ENCODE measurements at places on chromosomes 11 and 22.

DNA sequence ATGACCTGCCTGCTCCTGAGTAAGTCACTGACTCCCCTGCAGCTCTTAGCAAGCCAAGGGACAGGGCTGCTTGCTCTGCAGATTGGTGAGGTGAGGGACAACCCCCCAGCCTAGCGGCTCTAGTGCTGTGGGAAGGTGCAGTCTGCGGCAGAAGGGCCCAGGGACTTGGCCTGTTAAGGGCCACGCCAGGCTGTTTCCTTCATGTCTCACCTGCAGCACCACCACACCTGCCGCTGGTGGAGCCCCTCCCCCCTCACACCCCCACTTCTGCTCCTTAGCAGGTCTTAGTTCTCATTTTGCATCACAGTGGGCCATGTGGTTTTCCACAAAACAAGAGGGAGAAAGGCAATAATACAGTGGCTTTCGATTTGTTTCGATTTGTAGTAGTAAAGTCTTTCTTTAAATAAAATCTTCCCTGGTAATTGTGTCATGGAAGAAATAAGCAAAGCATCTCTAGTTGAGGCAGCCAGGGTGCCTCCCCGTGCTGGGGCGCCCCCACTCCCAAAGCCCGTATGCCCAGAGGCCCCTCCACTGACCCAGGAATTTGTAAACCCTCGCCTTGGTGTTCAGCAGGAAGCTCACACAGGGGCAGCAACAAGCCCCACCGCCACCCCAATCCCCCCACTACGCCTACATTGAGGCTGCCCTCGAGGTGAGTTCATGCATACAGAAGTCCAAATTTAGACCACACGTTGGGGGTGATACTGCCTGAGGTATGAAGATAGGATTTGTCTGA, 86.5 kb upstream of the CLDN5 start:
- DNase-seq: no peak

DNA sequence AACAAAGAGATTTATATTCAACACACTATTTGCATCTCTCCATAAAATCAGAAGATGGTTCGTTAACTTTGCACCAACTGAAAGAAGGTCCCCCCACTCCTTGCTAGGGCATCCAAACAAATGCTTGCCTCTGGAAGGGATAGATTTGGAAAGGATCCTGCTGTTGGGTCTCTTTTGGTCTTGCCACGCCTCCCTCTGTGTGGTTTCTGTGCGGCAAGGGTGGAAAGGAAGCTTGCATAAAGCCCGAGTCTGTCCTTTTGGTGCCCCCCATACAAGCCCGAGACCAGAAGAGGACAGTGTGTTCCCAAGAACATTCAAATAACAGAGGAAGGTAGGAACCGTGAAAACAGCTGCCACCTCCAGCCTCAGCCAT, 15.1 kb downstream of the SCGB1A1 start:
- DNase-seq: no peak

DNA sequence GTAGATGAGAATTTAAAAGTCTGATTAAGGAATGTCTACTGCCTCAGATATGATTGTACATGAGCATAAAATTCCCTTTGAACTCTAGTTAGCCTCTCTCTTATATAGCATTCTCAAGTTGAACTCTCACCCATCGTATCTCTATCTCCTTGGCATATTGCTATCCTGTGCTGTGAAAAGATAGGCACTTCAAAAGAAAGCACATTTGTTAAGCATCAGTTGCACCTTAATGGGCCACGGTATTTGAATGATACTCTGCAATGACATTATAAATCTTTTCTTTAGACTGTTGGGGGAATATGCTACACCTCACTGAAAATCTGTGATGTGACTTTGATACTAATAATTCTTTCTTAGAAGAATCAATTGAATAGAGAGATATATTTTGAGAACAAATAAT, 570.7 kb downstream of the JRKL start:
- DNase-seq: no peak

DNA sequence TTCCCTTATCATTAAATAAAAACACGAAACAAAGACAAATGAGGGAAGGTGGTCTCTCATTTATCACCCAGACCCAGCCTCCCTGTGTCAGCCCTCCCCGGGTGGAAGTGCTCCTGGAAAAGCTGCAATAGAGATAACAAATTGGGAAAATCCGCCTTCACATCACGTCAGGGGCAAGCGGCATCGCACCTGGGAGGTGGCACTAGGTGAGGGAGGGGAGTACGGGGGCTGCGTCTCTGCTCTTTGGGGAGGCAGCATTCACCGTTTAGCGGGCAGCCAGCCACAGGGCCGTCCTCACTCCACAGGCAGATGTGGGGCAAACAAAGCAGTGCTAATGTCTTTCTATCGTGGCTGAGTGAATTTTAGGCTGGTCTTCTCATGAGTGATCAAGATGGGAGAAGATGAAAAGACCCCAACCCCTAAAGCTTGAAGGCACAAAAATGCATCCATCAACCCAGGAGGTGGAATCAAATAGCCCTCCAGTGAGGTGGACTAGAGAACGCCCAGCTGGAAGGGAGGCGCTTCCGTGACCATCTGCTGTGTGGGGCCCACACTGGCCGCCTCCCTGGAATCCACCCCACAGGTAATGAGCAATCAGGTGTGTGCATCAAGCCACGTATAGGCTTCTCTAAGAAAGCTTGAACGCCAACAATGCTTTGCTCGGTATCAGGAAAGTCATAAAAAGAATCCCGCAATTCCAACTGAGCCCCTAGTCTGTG, 629.5 kb downstream of the BRD1 start:
- no peak for DNase-seq

All from AG08396 (cell line).